Vagina (tissue), 2 donors: ENCODE measurements at places on chromosomes 13 and 19. TPM values are rescaled to one million over a fixed set of nuclear protein-coding genes. Genes with fewer than 3 reads are reported as not detected.

DNA sequence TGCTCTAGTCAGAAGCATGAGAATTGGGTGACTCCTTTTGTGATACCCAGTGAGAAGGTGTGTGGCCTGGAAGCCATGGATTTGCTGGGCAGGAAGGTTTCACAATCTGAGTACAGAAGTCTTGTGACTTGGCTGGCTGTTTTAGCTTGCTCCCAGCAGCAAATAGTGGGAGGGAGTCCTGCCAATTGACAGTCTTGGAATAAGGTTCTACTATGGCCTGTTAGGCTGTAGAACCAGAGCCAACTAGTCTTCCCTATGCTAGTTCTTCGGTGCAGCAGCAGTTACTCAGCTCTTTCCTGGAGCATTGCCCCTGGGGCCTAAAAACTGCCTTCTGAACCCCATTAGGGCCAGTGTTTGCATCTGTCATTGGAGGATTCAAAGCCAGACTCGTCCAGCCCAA lies 1935.4 kb upstream of the PCDH20 start:
- H3K4me3 ChIP-seq, result no peak overlapping the region
- no peak overlapping the region for H3K27ac ChIP-seq
- no peaks in the 10 kb centered on the region for H3K36me3 ChIP-seq
- H3K4me1 ChIP-seq, result no peaks in the 10 kb centered on the region
- DNase-seq, result no peak
- no peaks in the 10 kb centered on the region for H3K27me3 ChIP-seq

SPTBN4 gene
- 1.7 TPM for total RNA-seq

DNA sequence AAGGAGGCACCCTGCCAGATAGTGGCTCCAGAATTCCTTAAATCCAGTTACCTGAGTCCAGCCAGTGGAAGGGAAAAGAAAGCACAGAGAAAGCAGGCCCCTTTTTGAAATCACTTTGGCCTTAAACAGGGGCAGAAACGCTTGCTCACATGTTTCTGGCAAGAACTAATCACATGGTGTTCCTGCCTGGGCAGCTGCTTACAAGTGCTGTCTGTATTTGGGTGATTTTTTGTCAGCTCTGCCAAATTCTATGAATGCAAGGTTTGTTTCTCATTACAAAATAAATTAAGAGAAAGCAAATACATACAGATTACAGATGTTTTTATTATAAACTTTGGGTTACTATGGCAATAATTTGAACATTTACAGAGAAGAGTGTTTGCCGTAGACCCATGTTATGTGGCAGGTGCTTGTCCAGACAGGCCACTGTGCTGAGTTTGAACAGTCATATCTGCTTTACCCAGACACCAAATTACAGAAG lies 1237.8 kb downstream of the SLITRK5 start:
- no peak overlapping the region for H3K27ac ChIP-seq
- H3K27me3 ChIP-seq, result no peaks in the 10 kb centered on the region
- H3K4me3 ChIP-seq, result no peak overlapping the region
- H3K4me1 ChIP-seq, result no peaks in the 10 kb centered on the region

OR10H1 gene
- not detected for total RNA-seq

GRCh38 chr19:4266253-4267000 lies 12.6 kb upstream of the SHD start:
- no peak for DNase-seq
- no peaks in the 10 kb centered on the region for H3K4me1 ChIP-seq
- no peak overlapping the region for H3K4me3 ChIP-seq
- peaks cover 55% of the 10 kb centered on the region for H3K36me3 ChIP-seq
- no peaks in the 10 kb centered on the region for H3K27me3 ChIP-seq
- H3K27ac ChIP-seq, result no peak overlapping the region

DNA sequence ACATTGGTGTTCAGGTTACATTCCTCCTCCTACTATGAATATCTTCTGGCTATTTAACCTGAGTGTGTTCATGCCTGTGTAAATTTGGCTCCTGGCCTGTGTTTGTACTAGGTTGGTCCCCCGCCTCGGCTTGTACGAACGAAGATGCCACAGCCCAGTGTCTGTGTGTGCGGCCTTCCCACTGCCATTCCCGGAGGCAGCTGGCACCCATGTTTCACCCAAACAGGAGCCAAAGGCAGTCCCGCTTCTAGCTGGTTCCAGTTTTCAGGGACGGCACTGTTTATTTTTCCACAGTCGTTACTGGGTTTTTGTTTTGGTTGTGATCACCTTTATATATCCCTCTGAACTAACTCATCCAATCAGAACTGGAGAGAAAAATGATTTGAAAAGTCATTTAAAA lies 102.5 kb upstream of the ZNF536 start:
- no peak overlapping the region for H3K27ac ChIP-seq
- DNase-seq, result no peak
- no peaks in the 10 kb centered on the region for H3K27me3 ChIP-seq
- no peaks in the 10 kb centered on the region for H3K36me3 ChIP-seq
- no peak overlapping the region for H3K4me3 ChIP-seq
- no peaks in the 10 kb centered on the region for H3K4me1 ChIP-seq
